H54 (cell line): ENCODE measurements at places on chromosomes 3 and 15.

- peak; percentile 38 for DNase-seq
These were observed 132.9 kb downstream of the TPRG1 start for GRCh38 chr3:189304465-189305351.

DNA sequence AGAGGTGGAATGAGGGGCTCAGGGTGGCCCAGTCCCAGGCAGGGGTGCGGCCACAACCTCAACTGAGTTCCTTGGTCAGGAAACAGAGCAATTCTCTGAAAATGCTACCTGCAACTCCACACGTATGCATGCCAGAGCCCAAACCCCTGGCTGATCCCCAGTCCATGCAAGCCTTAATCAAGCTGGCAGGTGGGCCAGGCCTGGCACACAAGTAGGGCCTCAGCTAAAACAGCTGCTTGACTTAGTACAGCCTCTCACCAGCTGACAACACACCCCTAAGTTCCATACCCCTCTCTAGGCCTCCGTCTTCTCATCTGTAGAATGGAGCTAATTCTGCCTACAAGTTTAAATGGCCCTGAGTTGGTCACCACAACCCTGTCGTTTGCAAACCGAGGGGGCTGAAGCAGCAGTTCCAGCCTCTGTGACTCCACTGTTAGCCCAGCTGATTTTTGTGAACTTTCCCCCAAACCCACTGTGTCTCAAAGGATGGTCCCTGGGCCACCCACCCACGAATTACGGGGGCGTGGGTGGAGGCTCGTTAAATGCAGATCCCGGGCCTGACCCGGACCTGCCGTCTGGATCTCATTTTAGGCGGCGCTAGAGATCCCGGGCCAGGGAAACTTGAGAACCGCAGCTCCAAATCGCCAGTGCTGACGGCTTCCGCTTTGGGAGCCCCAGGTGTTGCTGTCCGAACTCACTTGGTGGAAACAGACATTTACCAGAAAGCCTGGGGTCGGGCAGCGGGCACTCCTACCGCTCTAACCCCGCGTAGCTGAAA lies 927 bp downstream of the CHDH start:
- no peak for DNase-seq

GRCh38 chr3:14216257-14217048 lies 37.8 kb downstream of the LSM3 start:
- DNase-seq: no peak

GRCh38 chr3:96678325-96678724 lies 136.1 kb upstream of the EPHA6 start:
- DNase-seq: no peak

GRCh38 chr15:37789397-37789786 lies 145.0 kb upstream of the TMCO5A start:
- DNase-seq: no peak

DNA sequence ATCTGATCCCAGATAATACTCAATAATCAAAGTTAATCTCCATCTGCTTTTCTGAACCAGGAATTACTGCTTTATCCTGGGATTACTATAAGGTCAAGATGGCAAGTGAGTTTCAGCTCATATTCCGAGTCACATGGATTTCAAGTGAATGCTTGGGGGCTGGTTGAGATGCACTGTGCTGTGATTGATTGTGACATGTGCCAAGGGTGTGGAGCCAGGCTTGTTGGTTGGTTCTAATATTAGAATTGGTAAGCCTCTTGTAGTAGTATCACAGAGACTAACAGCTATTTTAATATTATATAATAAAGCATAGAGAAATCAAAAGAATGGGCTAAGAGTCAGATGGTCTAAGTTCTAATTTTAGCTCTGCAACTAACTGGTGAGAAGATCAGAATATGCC lies 74.2 kb upstream of the ICE2 start:
- no peak for DNase-seq

GRCh38 chr3:139937674-139938279 lies 2.8 kb downstream of the CLSTN2 start:
- peak; percentile 39 for DNase-seq

DNA sequence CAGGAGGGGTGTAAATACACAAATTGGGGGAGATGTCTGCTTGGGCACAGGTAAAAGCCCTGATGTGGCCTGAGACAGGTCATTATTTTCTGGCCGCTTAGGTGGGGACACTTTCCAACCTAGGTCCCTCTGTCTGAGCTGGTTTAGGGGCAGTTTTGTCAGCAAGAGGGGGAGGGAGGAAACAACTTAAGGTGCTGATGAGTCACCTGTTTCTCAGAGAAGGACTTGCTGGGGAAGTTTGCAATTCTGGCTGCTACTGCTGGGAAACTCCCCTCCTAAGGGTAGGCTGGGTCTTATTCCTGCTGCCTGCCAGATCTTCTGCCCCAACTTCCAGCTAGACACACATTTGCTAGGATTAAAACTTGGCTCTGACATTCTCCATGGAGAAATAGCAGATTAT lies 4.8 kb upstream of the RHOV start:
- DNase-seq: peak; percentile 74

GRCh38 chr3:134430174-134430573 lies 55.6 kb downstream of the ANAPC13 start:
- DNase-seq: no peak

GRCh38 chr3:10529809-10530208 lies 24.4 kb upstream of the ATP2B2 start:
- DNase-seq: no peak

DNA sequence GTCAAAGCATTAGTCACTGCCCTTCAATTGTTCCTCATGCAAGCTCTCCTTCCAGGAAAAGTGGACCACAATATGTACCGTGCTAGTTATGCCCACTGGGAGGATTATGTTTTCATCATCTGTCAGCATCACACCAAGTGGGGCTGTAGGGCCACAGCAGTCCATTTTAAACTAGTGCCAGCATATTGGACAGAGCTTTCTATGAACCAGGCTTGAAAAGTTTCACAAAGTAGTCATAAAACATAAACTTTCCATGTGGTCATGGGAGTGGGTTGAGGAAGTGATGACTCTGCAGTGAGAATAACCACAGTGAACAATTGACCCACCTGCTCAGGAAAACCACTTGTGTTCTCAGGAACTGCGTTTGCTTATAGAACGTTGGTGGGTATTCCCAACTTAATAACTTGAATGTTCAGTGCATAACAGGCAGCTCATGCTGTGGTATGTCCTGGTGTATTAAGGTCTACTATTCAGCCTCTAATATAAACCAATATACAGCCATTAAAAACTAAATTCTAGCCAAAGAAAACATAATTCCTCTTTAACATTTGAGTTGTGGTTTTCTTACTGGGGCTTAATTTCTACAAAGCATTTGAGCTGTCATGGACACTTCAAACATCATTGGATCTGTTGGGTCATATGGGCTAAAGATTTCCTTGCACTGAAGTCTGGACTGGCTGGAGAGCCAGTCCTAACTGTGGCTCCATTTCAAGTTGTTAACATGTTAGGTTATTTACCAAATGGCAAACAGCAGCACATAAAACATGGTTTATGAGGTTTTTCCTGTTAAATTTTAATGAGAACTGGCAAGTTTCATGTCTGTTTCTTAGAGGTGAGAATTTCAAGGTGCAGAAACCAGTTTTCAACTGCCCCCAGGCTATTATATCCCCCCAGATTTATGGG lies 274.1 kb downstream of the OTOL1 start:
- no peak for DNase-seq
